CD4-positive, alpha-beta T cell treated with Interleukin-10 for 1 hour (primary cell): ENCODE measurements at places on chromosomes 6 and 20.

GRCh38 chr6:150494241-150494640 lies 105.4 kb upstream of the PLEKHG1 start:
- DNase-seq: no peak

GRCh38 chr6:147400968-147401367 lies 107.5 kb upstream of the SAMD5 start:
- no peak for DNase-seq

DNA sequence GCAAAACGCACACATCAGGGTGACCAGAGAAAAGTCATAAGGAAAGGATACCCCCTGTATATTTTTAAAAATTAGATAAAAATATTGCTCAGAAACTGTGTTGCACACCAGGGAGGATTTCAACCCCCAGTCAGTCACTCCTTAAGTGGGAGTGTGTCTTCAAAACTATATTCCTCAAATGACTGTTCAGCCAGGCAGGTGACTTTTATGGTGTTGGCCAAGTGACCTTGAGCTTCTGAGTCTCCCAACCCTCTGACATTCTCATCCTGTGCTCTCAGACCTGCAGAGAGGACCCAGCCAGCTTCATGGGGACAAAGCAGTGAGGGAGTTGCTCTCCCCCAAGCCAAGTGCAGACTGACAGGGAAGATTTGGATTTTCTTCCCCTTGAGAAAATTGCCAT lies 311.9 kb upstream of the JARID2 start:
- no peak for DNase-seq

DNA sequence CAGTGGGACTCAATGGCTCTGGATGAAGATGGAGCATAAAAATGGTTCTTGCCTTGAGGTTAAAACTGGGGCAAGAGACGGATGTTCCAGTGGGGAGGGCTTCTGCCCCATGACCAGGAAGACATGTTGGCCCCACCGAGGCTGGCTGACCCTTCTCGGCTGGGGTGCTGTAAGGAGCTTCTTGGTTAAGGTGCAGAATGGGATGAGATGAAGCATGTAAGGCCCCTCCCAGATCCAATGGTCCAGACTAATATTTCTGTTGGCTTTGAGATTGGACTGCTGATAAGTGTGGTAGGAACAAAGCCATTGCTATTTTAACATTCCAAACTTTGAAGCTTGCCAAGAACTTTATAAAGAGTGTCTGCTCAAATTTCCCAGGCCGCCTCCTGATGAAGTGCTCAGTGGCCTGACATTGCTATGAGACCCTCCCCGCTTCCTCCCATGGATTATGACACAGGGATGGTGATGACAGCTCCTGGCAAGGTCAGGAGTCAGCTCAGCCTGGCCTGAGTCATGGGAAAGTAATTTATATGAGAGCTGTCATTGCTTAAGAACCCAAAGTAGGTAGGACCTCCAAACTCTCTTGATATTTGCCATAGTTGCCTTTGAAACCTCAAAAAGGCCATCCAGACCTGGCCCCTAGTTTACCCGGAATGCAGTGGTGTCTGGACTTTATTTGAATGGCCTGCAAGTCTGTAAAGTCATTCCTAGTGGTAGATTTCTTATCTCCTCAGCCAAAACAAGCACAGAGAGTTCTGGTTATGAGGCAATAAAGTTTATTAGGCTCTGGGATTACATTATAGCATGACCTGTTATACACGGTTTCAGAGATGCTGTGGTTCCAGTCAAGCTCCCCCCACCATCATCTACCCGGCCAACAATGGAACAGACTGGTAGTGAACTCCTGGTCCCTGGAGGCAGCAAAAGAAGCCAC lies 55.2 kb downstream of the TGM2 start:
- DNase-seq: no peak

DNA sequence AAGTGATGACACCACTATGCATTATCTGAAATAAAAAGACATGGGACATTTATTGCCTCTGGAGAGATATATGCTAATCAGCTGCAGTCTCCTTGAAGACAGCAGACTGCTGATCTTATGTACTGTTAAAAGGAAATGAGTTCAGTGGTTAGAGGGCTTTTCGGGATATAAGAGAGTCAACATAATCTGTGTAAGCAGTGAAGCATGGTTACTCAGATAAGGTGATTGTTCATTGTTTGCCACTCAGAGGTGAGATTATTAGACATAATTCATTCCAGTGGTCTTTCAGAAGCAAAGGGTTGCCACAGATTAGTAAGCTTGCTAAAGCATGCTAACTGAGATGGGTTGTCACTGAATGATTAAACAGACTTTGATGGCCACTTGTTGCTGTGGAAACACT lies 1450.7 kb upstream of the ADGRB3 start:
- DNase-seq: no peak
